Activated naive CD4-positive, alpha-beta T cell treated with anti-CD3 and anti-CD28 coated beads, Interleukin-2, amount 10 ng/mL, durations not matched to agents 7 days and 5 days (primary cell): ENCODE measurements at places on chromosomes 1 and 21.
A peak's percentile ranks its signal among the peaks of the same experiment; 100 is the strongest.

- DNase-seq: no peak
These were observed 49.7 kb downstream of the S100B start for GRCh38 chr21:46555225-46555617.

- no peak for DNase-seq
These were observed 677 bp downstream of the NCAM2 start for GRCh38 chr21:20998886-20999285.

DNA sequence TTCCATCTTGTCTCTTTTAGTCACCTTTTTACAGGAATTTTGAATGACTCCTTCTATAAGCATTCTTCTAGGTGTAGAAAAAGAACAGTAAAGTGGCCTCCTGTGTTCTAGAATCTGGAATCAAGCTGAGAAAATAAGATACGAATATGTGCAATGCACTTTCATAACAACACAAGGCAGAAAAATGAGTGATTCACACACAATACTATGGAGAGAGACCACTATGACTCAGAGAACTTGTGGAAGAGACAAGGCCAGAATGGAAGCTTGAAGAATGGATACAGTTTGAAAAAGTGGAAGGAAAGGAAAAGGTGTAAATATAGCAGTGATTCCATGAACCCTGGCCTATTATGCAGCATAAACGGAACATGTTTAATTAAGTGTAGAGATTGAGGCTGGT, 57.1 kb upstream of the SAMSN1 start:
- DNase-seq: no peak

GRCh38 chr1:40140211-40140973, 20.8 kb upstream of the RLF start:
- DNase-seq: no peak

DNA sequence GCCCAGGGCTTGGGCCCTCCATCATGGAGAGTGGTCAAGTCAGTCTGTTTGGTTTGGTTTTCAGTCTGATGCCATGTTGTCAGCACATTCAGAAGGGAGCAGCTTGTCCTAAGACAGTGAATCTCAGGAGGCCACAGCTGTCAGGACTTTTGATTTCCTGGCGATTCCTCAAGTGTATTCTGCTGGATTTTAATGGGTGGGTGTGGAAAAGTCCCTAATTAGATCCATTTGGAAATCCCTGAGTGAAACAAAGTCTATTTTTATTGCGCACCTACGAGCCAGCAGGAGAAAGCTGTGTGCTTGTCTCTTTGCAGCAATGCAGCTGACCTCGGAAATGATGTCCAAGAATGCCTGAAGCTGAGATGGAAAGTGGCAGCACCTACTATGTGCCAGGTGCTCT, 21.6 kb upstream of the FHAD1 start:
- DNase-seq: no peak

DNA sequence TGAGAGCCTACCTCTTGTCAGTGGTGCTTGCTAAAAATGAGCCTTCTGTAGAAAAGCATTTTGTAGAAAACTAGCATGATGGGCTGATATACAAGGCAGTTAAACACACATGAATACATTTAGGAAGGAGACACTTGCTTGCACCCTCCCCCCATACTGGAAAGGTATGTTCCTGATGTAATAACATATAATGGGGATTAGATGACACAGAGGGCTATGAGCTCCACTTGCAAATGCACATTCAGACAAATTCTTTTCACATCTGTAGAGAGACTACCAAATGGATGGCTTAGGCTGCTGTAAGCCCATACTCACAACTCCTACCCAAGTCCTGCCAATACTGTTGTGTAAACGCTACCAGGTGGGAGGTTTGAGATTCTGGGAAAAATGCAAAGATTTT, 634.0 kb downstream of the SMYD3 start:
- DNase-seq: no peak

DNA sequence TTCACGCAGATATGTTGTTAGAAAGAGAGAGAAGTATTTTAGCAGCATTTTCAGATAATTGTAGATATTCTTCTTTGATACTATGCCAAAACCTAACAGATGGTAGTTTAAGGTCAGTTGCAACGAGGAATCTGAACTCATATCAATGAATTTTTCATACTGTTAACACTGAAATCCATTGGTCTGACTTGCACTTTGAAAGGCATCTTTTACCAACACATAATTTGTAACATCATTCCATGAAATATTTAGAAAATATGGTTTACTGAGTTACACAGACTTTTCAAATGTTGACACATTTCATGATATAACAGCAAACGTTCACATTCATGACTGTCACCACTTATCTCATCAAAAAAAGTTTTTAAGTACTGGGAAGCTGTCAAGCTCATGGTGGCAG, 4.6 kb downstream of the ACBD6 start:
- no peak for DNase-seq

- no peak for DNase-seq
These were observed 4.2 kb upstream of the IBA57 start for GRCh38 chr1:228161362-228161761.

DNA sequence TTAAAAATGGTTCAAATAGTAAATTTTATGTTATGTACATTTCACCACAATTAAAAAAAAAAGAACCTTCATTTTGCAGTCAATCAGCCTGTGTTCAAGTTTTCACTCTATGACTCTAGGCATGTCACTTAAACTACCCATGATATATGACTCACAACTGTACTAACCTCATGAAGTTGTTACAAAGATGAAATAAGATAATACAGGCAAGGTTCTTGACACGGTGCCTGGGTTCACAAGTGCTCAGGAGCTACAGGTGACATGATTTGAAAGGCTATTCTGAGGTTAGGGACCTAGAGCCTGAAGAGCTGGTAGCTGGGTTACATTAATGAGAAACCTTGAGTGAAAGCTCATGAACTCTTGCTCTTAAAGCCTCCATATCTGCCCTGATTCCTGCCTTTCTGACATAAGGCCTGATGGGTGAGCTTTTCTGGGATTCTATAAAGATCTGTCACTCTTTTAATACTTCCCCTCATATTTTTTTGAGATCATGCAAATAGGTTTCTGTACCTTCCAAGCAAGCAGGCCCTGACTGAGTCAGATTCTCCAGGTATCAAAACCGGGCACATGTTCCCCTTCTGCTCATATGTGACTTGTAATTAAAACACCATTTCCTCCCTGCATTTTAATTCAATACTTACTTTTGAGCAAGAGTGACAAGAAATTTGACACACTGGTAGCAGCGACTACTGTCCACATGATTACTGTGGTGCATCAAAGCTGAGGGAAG, 34.0 kb downstream of the PCSK9 start:
- DNase-seq: no peak

GRCh38 chr1:17377325-17377953, 5.4 kb downstream of the PADI6 start:
- DNase-seq: no peak

DNA sequence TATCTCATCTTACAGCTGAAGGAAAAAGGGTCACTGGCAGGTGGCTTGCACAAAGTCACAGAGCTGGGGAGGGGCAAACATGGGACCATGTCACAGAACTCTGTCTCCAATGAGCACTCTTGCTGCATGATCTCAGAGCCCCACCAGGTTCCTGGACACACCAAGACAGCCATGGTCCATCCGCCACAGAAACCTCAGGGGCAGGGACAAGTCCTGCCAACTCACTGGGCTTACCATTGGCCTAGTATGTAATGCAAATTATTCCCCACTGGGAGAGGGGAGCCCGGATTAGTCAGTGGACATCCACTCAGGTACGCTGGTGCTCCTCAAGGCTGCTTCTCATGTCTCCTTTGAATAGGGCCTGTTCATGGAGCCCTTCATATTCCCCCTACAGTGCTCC, 14.2 kb downstream of the S100A7A start:
- no peak for DNase-seq

- DNase-seq: no peak
These were observed 256.8 kb downstream of the DISC1 start for GRCh38 chr1:231883382-231883781.

DNA sequence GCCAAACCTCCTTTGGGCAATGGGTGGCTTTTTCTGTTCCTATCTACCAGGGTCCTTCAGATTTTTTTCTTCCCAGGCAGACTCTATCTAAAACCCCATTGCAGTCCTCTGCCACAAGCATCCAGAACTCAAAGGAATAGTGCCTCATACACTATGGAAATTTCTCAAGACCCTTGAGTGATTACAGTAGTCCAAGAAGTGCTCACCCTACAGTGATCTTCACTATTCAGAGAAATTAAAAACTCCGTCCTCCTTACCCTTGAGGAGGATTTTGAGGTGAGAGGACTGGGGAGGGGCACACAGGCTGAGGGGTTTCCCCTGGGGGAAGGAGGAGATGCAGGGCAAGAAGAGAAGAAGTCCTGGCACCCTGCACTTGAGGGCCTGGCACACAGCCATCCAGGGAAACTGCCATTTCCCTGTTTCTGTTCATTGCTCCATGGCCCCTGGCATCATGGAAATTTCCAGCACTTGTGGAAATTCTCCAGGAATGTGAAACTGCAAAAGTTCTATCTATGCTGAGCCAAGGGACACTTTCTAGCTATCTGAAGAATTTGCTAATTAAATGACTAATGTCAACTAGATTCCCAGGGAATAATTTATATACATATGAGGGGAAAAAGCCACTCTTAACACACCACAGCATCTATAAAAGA, 102.5 kb upstream of the ATP1B1 start:
- DNase-seq: no peak

DNA sequence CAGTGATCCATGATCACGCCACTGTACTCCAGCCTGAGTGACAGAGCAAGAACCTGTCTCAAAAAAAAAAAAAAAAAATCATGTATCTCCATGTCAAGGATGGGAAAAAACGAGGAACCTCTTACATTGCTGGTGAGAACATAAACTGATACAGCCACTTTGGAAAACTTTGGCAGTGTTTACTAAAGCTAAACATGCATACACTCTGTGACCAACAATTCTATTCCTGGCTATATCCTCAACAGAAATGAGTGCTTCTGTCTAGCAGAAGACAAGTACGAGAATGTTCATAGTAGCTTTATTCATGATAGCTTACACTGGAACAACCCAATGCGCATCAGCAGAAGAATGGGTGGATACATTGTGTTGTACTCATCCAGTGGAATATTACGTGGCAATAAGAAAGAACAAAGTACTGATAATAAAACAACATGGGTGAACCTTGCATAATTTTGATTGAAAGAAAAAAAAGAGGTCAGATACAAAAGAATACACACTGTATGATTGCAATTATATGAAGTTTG, 31.5 kb upstream of the SLC6A9 start:
- no peak for DNase-seq

DNA sequence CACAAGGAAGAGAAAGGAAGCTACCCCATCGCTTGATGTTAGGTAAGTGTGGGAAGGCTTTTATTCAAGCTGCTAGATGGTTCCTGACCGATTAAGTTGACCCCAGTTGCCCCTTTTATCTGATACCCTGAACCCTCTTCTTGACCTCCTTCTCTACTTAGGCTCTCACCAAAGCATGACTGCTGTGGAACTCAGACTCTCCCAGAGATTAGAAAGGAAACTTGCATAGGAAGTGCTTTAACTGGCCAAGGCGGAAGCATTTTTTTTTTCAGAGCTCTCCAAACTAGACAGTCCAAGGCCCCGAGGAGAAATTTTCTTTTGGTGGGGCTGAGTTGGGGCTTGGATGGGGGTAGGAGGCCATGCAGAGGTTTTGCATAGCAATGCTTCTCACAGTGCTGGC, 101.3 kb upstream of the USP24 start:
- DNase-seq: no peak

DNA sequence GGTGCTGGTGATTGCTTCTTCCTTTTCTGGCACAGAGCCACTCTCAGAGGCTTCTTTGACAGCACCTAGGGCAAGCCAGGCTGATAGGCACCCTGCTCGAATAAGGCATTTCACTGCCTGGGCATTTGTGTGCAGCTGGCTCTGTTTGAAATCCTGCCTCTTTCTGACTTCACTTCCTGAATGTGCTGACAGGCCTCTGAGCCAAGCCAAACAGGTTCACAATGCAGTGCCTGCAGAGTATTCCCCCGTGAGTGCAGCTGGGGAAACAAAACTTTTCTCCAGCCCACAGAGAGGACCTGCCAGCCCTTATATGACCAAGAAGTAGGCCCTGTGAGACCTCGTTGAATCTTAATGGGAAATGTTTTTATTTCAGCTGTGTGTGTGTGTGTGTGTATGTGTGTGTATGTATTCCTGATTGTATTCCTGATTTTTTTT, 10.4 kb downstream of the JUN start:
- DNase-seq: peak; percentile 44

DNA sequence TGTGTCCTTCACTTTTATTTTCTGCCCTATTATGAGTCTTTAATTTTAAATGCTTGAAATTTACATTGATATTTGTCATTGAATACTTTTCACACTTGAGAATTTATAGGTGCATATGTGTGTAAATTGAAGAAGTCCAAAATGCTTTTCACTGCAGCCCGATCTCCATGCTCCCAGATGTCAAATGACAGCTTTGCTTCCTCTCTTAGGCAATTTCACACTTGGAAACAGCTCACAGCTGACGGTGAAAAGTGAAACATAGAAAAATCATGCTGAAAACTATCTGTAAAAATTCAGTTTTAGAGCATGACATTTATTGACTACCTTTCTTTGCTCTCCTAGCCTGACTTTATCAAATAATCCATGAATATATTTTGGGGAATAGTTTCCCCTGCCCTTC, 196.0 kb downstream of the RPS6KC1 start:
- no peak for DNase-seq

DNA sequence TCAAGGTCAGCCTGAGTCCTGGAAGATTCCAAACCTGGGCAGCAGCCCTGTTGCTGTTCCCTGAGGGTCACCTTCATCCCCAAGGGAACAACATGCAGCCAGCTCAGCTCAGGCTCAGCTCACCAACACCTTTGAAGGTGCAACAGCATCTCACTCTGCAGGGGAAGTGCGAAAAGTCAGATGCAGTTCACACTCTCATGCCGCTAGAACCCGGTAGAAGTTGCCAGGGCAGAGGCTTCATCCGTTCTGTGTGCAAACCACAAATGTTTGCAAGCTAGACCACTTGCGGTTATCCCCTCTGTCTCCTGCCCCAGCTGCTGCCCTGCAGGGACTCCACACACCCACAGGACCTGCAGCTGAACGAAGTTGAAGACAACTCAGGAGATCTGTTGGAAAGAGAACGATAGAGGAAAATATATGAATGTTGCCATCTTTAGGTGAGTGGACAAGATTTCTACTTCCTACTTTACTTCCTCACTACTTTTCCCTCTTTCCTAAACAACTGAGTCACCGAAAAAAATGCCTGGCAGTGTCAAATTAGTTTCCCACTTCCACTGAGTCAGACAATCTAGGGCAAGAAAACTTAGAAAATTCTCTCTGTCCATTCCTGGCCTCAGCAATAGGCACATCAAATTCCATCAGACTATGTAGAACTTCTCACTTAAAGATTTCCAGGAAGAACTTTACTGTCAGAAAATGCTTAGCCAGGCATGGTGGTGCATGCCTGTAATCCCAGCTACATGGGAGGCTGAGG, 1.8 kb upstream of the FCRL6 start:
- peak; percentile 45 for DNase-seq

- DNase-seq: no peak
These were observed 141.5 kb upstream of the KCNK2 start for GRCh38 chr1:214941061-214941460.

GRCh38 chr21:41932191-41932575, 21.6 kb downstream of the C2CD2 start:
- DNase-seq: no peak

DNA sequence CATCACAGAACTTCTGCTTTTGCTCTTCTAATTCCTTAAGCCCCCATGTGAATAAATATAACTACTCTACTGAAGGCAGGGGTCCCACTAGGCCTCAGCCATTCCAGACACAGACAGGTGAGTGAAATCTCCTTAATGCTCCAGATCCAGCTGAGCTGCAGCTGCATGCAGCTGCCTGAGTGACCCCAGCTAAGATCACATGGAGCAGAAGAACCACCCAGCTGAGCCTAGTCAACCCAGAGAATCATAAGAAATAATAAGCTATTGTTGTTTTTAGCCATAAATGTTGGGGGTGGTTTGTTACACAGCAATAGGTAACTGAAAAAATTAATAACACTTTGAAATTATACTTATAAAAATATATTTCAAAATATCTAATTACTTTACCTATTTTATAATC, 220.3 kb downstream of the SIPA1L2 start:
- no peak for DNase-seq
